ENCODE measurements at places on chromosomes 7 and 10.

- DNase-seq, result no peak
Observed at GRCh38 chr10:119391440-119392251, 150.9 kb downstream of the RGS10 start.

- no peak for DNase-seq
Observed at GRCh38 chr10:117047947-117048346, 43.0 kb upstream of the SHTN1 start.

DNA sequence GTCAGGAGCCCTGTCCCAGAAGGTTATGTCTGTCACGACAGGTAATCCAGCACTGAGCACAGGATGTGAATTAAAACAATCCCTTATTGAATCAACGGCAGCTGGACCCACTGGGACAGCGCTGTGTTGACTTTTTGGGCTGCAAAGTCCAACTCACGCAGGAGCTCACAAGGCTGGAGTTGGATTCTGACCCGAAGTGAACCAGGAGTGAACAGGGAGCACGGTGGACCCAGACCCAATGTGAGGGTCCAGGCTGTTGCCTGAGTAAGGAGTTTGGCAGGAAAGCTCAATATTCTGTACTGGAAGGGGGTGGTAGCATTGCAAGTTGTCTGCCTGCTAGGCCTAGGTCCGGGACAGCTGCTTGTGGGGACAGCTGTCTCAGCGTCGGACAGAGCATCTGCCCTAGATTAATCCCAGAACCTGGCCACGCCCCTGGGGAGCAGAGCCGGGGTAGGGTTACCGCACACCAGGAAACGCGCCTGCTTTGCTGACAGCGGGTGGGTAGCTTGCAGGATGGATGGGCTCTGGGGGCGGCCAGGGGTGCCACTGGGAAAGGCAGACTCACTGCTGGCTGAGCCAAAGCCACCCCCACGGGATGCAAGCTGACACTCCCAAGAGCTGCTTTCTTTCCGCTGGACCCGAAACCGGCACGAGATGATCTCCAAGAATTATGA is 24.0 kb downstream of the COL26A1 start:
- DNase-seq, result no peak

GRCh38 chr7:73452999-73453635 is 19.5 kb downstream of the FZD9 start:
- DNase-seq, result no peak

GRCh38 chr10:72173619-72174296 is 42.1 kb upstream of the ANAPC16 start:
- DNase-seq, result no peak

GRCh38 chr7:38881015-38881414 is 28.0 kb downstream of the VPS41 start:
- no peak for DNase-seq

- DNase-seq, result no peak
Observed at GRCh38 chr10:77552252-77552651, 85.4 kb downstream of the KCNMA1 start.

GRCh38 chr10:7634142-7634894 is 32.4 kb downstream of the ITIH5 start:
- DNase-seq, result no peak

- no peak for DNase-seq
Observed at GRCh38 chr10:91700788-91701444, 68.0 kb upstream of the PPP1R3C start.

- DNase-seq, result no peak
Observed at GRCh38 chr7:100888988-100889750, at the start of gene UFSP1. TSS of gene UFSP1 (minus strand) at chr7:100889715. CDS start at chr7:100889271, 444 bp downstream.

GRCh38 chr7:85823396-85824080 is 636.7 kb upstream of the SEMA3D start:
- no peak for DNase-seq

- DNase-seq, result no peak
Observed at GRCh38 chr10:69181433-69181832, 1.4 kb downstream of the SUPV3L1 start.

DNA sequence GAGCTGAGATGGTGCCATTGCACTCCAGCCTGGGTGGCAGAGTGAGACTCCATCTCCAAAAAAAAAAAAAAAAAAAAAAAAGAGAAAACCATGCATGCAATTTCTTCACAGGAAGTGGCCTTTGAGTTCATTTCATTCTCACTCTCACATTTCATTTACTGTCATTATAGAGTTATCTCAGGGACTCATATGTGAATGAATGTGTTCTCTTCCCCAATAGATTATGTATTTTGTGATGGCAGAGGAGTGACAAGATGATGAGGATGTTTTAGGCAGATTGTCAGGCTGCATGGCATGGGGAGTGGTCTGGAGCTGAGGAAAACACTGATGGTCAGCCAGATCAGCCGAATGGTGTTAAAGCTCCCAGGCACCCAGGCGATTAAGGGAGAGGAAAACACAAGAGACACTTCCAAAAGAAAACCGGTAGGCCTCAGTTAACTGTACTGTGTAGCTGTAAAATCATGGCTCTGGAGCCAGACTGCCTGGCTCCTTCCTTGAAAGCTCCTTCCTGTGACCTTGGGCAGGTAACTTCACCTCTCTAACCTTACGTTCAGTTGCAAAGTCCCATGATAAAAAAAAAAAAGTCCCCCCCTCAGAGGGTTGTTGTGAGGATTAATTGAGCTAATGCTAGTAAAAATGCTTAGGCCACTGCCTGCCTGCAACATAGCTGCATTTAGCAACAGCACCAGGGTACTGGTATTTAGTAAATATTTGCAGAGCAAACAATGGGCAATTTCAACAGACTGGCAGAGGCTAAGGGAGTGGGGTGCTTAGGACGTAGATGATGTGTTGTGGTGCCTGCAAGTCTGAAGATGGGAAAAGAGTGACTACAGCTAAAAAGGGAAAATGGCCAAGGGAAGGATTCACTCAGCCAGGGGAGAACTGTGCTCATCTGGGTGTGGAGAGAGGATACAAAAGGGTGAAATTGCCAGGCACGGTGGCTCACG is 6.9 kb downstream of the FRAT2 start:
- DNase-seq, result no peak

DNA sequence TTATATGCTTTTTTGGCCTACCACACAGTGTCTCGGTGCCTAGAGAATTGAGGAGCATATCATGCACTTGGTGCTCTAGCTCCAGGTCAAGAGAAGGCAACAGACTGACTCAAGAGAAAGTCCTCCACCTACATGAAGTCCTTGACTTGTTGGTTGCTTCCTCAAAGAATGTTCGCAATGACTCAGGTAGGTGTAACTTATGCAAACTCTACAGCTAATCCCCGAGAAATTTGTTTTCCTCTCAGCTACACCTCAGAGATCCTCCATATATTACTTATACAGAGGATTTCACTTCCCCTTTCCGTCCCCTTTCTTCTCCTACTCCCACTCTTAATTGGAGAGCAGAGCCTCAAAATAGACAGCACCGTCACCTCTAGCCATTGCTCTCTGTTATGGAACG is 1013.1 kb downstream of the KCNMA1 start:
- no peak for DNase-seq

DNA sequence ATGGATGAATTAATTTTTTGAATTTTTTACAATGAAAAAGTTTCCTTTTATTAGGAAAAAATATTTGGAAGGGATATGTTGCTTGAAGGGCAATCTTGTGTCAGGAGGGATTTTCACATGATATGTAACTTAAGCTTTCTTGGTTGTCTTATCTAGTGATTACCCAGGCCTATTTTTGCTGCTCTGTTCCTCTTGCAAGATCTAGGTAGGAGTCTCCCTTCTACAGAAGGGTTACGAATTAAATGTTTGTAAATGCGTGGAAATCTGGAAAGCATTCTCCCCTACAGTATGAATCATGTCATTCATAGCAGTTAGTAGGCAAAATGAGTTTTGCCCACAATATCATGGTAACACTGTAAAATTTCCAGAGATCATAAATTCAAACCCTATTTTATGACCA is 57.7 kb upstream of the CDK14 start:
- DNase-seq, result no peak

- DNase-seq, result no peak
Observed at GRCh38 chr10:103921750-103922195, 3.8 kb upstream of the STN1 start.

- DNase-seq, result no peak
Observed at GRCh38 chr7:100897772-100898454, 2.2 kb upstream of the ACHE start.

DNA sequence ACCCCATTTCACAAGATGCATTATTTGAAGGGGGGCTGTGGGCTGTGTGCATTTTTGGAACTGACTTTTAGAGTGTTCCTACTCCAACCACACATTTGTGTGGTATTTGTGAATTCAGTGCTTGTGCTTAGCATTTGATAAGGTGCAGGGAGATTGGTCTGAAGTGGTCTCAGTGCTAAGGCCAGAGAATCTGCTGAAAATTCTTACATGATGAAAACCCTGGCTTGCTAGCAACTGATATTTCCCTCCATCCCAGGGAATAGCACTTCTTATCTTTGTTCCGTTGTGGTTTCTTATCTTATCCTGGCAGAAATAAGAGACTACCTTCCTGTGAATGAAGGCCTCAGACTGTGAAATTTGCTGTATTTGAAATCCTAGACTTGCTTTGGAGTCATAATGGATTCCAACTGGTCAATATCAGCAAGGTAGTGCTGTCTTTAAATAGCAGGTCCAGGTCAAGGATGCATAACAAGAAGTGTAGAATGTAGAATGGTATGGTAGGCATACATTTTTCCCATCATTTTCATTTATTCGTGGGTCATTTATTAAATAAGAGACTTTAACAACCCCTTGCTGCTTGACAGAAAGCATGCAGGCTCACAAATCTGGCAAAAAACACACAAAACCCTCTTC is 986.9 kb downstream of the REEP3 start:
- DNase-seq, result no peak

- DNase-seq, result no peak
Observed at GRCh38 chr10:81724431-81724830, 150.6 kb upstream of the NRG3 start.

DNA sequence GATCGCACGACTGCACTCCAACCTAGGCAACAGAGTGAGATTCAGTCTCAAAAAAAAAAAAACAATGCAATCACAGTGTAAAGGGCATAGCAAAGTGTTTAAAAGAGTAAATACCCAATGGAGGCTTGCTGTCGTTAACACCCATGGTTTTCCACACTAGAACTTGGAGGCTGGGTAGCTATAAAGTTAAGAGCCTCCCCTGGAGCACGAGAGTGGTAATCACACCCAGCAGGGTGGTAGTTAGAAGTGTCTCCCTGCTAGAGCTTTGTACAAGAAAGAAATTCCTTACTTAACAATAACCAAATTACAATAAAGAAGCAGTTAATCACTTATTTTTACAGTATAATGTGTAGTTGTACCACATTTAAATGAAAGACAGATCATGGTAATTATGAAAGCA is 1078.9 kb downstream of the NRG3 start:
- DNase-seq, result no peak

- no peak for DNase-seq
Observed at GRCh38 chr7:30366606-30367005, 82.2 kb downstream of the ZNRF2 start.

Measured in stimulated activated CD8-positive, alpha-beta memory T cell treated with anti-CD3 and anti-CD28 coated beads, Interleukin-12 subunit alpha, Interleukin-12 subunit beta, amount 100 ng/mL, for 4 hours (primary cell).